ENCODE measurements at places on chromosomes 5 and 9. TPM values are rescaled to one million over a fixed set of nuclear protein-coding genes. Genes with fewer than 3 reads are reported as not detected.
A peak's percentile ranks its signal among the peaks of the same experiment; 100 is the strongest.

DNA sequence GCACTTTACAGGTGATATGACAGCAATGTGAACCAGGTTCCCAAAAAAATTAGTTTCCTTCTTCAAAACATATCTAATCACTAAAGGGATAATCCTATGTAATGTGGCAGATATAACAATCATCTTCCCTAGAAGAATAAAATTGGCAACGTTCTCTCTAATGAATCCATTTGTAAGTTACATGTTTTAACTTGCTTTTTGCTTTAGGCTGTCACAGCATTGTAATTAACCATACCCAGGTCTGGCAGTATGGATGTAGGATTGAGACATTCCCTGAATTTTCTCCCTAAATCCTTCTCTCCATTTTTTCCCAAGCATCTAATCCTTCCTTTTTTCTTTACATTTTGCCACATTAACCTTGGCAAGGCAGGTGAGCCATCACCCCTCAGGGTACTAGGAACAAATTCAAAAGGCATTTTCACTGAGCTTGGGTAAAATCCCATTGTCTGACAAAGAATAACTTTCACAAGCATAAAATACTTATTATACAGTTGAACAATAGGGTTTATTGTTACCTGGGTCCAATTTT lies 548.3 kb downstream of the SEMA5A start:
- DNase-seq = no peak

DNA sequence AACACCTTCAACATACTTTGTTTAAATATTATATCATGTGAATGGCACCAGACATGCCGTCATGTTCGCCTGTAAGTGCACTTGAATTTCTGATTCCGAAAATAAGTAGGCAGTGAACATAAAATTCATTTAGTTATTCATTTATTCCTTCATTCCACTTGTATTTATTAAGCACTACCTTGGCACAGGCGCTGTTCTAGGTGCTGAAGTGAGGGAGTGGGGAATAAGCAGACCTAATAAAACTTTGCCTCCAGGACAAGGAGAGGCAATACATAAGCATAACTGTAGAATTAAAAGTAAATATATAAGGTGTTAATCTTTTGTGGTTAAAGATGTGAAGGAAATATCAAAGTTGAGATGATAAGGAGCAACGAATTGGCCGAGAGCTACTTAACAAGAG lies 297.4 kb downstream of the TENT4A start:
- no peak for DNase-seq

DNA sequence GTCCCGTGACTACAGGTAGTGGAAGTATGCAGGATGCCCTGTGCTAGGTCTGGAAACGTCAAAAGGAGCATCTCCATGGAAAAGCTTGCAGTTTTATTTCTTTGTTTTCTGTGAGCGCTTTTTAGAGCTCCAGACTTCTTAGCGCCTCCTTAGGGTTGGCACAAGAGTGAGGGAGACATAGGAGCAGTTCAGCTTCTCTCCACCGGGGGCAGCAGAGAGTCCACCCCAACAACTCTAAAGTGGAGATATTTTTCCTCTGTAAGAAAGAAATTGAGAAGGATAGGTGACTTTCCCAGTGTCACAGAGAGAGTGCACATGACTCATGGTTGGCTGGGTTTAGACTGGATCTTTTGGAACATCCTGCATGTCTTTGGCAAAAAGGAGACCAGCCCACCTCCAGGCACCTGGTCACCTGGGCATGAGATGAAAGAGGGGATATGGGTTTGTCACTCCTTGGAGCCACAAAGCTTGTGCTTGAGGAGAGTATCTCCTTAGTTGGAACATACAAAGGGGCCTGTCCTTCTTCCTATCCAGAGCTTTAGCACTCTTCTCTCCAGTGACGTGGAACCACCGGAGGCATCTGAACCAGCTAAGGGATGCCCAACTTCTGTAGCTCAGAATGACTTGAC lies 637.7 kb downstream of the SEMA5A start:
- no peak for DNase-seq

- DNase-seq = no peak
Observed at GRCh38 chr5:96284727-96285389, 148.2 kb downstream of the PCSK1 start.

GRCh38 chr5:55672477-55672911 lies 39.6 kb downstream of the SLC38A9 start:
- DNase-seq = no peak

GRCh38 chr5:9112520-9113291 lies 433.2 kb downstream of the SEMA5A start:
- DNase-seq = no peak

GRCh38 chr5:77957-78804 lies 13.8 kb upstream of the PLEKHG4B start:
- DNase-seq = no peak

DNA sequence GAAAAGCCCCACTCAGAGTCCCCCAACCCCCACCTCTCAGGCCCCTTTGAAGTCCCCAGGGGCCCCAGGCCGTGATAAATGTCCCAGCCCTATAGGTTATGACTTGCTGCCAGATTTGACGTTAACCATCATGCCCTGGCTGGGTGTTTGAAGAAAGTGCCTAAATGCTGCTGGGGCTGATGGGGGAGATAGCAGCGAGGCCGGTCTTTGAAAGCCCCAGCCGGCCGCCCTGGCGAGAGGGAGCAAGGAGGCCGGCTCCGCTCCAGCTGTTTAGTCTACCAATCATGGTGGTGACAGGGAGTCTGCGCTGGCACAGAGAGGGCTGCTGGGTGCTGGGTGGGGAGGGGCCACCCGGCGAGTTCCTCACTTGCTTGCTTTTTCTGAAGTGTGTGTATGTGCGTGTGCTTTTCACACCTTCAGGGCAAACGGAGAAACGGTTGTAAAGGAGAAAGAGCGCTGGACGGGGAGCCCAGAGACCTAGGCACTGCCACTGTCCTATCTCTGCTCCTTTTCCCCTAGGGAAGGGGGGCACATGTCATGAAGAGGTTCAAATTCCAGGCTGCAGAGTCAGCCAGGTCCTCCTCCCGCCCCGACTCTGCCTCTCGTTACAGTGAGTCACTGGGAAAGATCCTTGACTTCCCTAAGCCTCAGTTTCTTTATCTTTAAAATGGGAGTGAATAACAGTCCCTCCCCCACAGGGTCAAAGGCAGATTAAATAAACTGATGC lies 126.1 kb upstream of the HAND1 start:
- DNase-seq = no peak

DNA sequence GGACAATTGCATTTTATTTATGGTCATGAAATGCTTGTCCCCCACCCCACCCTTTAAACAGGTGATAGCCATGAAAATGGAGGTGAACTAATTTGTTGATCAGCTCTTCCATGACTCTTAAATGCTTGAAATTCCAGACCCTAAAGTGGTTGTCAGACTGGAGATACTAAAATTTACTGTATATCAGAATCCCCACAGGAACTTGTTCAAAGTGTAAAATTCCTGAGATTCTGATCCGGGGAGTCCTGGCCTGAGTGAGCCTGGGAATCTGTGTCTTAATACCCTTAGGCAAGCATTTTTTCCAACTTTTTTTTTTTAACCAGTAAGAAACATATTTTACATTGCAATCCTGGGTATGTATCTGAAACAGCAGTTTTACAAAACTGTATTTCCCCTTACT lies 4.7 kb downstream of the SKP2 start:
- no peak for DNase-seq

- no peak for DNase-seq
Observed at GRCh38 chr5:10291692-10292339, 15.9 kb downstream of the CMBL start.

GRCh38 chr5:67842806-67843205 lies 372.8 kb upstream of the PIK3R1 start:
- no peak for DNase-seq

GRCh38 chr5:42875785-42876374 lies 64.2 kb upstream of the SELENOP start:
- DNase-seq = no peak

- DNase-seq = no peak
Observed at GRCh38 chr5:180914646-180915045, 15.7 kb downstream of the BTNL8 start.

DNA sequence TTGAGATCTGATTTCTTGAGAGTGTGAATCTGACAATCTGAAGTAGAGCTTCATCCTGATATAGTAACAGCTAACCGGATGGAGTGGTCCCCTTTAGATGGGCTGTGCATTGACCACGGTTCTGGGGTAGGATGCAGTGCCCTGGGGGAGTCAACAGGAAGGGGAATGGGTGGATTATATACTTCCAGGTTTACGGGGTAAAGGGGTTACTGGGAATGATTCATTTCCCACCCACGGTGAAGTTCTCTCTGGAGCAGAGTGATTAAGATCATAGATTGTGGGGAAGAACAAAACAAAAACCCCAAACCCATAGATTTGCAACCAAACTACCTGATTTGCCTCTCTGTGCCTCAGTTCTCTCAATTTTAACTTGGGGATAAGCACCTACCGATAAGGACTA lies 1.5 kb upstream of the B4GALT7 start:
- no peak for DNase-seq

- no peak for DNase-seq
Observed at GRCh38 chr5:84437673-84438315, 53.1 kb upstream of the EDIL3 start.

GRCh38 chr9:129198319-129199043 lies 20.4 kb upstream of the IER5L start:
- DNase-seq = no peak

DNA sequence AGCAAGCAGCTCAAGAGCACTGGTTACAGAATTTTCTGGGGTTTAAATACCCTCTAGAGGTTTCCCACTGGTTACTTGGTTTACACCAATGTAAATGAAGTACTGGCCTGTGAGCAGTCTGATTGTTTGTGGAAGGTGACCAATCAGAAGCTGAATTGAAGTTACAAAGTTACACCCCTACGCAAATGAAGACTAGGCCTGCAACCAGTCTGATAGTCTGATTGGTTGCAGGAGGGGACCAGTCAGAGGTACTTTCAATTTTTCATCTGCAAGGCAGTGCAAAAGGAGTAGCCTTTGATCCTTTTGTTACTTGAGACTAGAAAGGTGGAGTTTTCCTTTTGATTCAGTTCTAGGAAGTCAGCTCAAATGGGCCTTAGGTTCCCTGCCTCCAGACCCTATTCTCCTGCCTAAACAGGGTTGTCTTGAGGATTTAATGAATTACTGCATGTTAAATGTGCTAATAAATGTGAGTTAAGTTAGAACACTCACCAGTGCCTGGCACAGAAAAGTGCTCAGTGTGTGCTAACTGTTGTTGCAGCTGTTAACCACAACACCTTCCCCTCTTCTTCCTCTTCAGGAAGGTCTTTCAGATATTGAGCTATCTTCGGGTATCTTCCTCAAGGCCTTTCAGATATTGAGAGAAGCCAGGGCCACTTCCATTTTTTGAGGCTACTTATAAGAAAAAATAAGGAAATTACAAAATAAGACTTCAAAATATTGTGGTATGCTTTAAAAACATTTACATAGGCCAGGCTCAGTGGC lies 32.1 kb upstream of the CLINT1 start:
- DNase-seq = no peak

GRCh38 chr5:156475182-156476157 lies 148.5 kb downstream of the SGCD start:
- peak; percentile 94 for DNase-seq

GRCh38 chr9:2419347-2419746 lies 202.2 kb upstream of the VLDLR start:
- DNase-seq = no peak

The LIX1 gene
- total RNA-seq = under 0.01 TPM

The JMY gene
- 2.8 TPM for total RNA-seq

The SPATA31C1 gene
- total RNA-seq = 0.14 TPM

The SHOC1 gene
- 0.07 TPM for total RNA-seq

The NIPAL4 gene
- total RNA-seq = 5.6 TPM

The MARVELD2 gene
- 13.1 TPM for total RNA-seq
